ENCODE measurements at places on chromosomes 16 and 17. TPM values are rescaled to one million over a fixed set of nuclear protein-coding genes. Genes with fewer than 3 reads are reported as not detected.

DNA sequence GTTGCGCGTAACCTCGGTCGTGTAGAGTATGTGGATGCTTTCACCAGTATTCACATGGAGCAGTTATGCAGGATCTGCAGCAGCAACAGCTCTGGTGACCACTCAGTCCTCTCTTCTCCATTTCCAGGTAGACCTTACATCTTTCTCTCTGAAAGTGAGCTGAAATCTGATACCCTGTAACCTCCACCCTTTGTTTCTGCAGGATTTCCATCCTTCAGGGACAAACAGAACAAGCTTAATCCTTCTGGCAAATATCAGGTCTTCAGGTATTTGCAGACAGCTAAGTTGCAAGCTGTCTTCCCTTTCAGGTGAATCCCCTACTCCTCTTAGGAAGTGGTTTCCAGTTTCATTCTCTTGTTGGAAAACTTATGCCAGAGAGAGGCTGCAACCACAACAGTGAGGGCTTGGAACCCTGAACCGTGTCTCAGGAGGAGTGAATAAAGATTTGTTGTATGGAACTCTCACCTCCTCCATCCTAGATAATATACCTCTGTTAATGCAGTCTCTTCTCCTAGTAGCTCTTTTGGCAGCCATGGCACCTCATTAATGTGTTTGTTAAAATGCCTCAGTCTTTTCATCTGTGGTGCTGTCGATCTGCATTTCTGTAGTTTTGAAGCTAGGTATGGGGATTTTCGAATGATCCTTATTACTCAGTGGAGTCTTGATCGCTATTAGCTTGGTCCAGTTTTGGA, 172.5 kb downstream of the PRKCA start:
- no peaks in the 10 kb centered on the region for H3K36me3 ChIP-seq
- no peak overlapping the region for H3K4me3 ChIP-seq
- no peak for DNase-seq
- peaks cover 15% of the 10 kb centered on the region for H3K4me1 ChIP-seq
- H3K27me3 ChIP-seq, result no peaks in the 10 kb centered on the region

- H3K4me1 ChIP-seq, result no peaks in the 10 kb centered on the region
- no peak overlapping the region for H3K4me3 ChIP-seq
- peak; percentile 80 for DNase-seq
These were observed 682.1 kb upstream of the SOX9 start for GRCh38 chr17:71438631-71439146.

DNA sequence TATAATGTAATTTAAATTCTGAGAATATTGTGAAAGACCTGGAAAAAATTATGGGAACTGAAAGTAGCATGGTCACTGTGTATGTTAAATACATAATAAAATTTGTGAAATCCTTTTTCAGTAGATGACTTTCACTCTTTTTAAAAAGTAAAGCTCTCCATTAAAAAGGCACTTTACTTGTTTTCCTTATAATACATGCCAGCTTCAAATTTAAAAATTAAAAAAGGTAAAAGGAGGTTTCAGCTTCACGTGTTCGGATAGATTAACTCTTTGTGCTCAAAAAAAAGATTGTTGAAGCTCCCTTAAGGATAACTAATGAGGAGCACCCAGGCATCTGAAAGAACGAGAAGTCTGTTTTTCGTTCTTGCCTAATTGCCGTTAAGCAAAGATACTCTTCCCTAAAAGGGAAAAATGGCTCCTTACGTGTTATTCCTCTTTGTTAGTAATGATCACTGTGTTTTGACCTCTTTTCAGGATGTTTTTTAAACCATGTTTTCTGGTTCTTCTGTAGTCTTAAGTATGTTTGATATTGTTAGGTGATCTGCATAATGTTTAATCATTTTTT, 87.8 kb downstream of the TUBD1 start:
- peaks cover 2% of the 10 kb centered on the region for H3K36me3 ChIP-seq
- peak; percentile 61 for DNase-seq
- H3K27me3 ChIP-seq, result no peaks in the 10 kb centered on the region
- no peak overlapping the region for H3K4me3 ChIP-seq

CCL15 gene
- not detected for total RNA-seq

DNA sequence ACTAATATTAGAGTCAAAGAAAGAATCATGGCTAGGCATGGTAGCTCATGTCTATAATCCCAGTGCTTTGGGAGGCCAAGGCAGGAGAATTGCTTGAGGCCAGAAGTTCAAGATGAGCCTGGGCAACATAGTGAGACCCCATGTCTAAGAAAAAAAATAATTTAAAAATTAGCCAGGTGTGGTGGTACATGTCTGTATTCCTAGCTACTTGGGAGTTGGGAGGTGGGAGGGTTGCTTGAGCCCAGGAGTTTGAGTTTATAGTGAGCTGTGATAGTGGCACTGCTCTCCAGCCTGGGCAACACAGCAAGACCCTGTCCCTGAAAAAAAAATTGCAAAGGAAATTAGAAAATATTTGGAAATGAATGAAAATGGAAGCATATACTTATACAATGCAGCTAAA, 210.3 kb upstream of the AXIN2 start:
- no peak overlapping the region for H3K27ac ChIP-seq
- no peak overlapping the region for H3K4me3 ChIP-seq
- no peaks in the 10 kb centered on the region for H3K4me1 ChIP-seq
- H3K27me3 ChIP-seq, result no peaks in the 10 kb centered on the region
- DNase-seq, result no peak

DNA sequence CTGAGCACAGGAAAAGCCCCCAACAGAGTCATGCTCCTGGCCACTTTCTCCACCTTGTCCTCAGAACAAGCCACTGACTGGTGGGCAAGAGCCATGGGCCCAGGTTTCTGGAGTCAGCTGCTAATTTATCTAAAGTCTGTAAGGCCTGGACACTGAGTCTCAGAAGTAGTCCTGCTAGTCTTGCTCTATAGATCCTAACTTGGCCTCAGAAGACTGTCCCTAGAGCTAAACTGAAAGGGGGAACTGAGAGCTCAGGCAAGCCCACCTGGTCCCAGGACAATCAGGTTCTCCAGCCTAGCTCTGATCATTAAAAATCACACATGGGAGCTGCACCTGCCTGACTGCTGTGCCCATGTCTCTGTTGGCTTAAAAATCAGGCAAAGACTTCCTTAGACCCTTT, 485.8 kb downstream of the SLC39A11 start:
- no peaks in the 10 kb centered on the region for H3K4me1 ChIP-seq
- no peak overlapping the region for H3K27ac ChIP-seq
- H3K27me3 ChIP-seq, result no peaks in the 10 kb centered on the region
- H3K4me3 ChIP-seq, result no peak overlapping the region

MYH8 gene
- not detected for total RNA-seq

ITGAX gene
- total RNA-seq, result 0.69 TPM

- H3K4me3 ChIP-seq, result peak overlapping the region; percentile 9
- H3K27me3 ChIP-seq, result no peaks in the 10 kb centered on the region
- no peaks in the 10 kb centered on the region for H3K4me1 ChIP-seq
- DNase-seq, result peak; percentile 22
- H3K27ac ChIP-seq, result no peak overlapping the region
These were observed 186.3 kb upstream of the NLRP1 start for GRCh38 chr17:5770441-5771270.

IRF8 gene
- total RNA-seq, result 12.8 TPM

GRCh38 chr16:85910854-85911247, 11.9 kb downstream of the IRF8 start:
- H3K4me3 ChIP-seq, result no peak overlapping the region
- H3K27me3 ChIP-seq, result peaks cover 3% of the 10 kb centered on the region
- H3K4me1 ChIP-seq, result no peaks in the 10 kb centered on the region
- no peak for DNase-seq
- H3K27ac ChIP-seq, result no peak overlapping the region
- H3K36me3 ChIP-seq, result no peaks in the 10 kb centered on the region

DNA sequence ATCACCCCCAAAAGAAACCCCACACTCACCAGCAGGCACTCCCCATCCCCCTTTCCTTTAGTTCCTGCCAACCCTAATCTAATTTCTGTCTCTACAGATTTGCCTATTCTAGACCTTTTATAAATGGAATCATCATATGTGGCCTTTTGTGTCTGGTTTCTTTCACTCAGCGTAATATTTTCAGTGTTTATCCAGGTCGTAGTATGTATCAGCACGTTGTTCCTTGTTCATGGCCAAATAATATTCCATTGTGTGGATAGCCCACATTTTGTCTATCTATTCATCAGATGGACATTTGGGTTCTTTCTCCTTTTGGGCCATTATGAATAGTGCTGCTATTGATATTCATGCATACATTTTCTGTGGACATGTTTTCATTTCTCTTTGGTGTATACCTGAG, 73.6 kb downstream of the OR1D5 start:
- no peaks in the 10 kb centered on the region for H3K36me3 ChIP-seq
- DNase-seq, result no peak
- H3K27me3 ChIP-seq, result no peaks in the 10 kb centered on the region
- no peaks in the 10 kb centered on the region for H3K4me1 ChIP-seq

PERCC1 gene
- 0.18 TPM for total RNA-seq

KRT14 gene
- total RNA-seq, result not detected

DNA sequence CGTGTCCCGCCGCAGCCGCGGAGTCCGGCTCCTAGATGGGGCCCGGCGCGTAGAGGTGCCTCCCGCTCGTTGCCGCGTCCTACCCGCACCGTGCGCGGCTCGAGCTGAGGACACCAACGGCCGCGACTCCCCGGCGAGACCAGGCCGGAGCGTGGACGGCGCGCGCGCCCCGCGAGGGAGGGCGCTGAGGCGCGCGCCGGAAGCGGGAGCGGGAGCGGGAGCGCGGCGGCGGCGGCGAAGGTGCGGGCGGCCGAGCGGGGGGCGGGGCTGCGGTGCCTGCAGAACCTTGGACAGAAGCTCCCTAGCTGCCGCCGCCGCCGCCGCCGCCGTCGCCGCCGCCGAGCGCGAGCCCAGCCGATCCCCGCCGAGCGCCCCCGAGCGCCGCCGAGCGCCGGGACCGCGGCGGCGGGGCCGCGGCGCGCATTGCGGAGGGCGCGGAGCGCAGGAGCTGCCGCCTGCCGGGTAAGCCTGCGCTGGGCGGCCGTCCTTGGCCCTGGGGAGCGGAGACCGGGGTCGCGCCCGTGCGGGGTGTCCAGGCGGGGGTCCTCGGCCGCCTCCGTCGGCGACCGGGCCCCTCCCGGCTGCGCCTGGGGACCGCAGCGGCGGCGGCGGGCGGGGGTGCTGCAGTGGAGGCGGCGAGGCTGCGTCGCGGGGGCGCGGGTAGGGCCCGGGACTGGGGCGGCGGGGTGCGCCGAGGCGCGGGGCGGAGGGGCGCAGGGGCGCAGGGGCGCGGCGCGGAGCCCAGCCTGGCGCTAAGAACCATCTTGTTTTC, at the start of gene CDK5R1:
Gene CDK5R1, plus strand, starts transcription at position 293 of the 772 bp plus-strand sequence. CDS start 628 bp downstream, outside the sequence.
- H3K4me3 ChIP-seq, result peak within 1 kb of the TSS; percentile 56
- H3K27ac ChIP-seq, result no peak within 1 kb of the TSS
- H3K27me3 ChIP-seq, result no peaks in the 10 kb centered on the region

IRX3 gene
- total RNA-seq, result 207 TPM

KRTAP3-3 gene
- not detected for total RNA-seq

GRCh38 chr16:35194681-35195080, 1735.3 kb downstream of the TP53TG3F start:
- no peak for DNase-seq
- H3K27ac ChIP-seq, result no peak overlapping the region
- H3K4me3 ChIP-seq, result no peak overlapping the region
- H3K27me3 ChIP-seq, result no peaks in the 10 kb centered on the region

GRCh38 chr17:8354236-8354635, 14.6 kb downstream of the ODF4 start:
- no peaks in the 10 kb centered on the region for H3K27me3 ChIP-seq
- DNase-seq, result no peak
- no peak overlapping the region for H3K4me3 ChIP-seq
- no peak overlapping the region for H3K27ac ChIP-seq

- H3K4me3 ChIP-seq, result no peak overlapping the region
- no peak overlapping the region for H3K27ac ChIP-seq
- no peaks in the 10 kb centered on the region for H3K27me3 ChIP-seq
- no peak for DNase-seq
These were observed 16.2 kb downstream of the CLUH start for GRCh38 chr17:2695243-2695960.

MT1H gene
- total RNA-seq, result not detected

EPOP gene
- 13.9 TPM for total RNA-seq

CNTD1 gene
- 0.27 TPM for total RNA-seq

DNA sequence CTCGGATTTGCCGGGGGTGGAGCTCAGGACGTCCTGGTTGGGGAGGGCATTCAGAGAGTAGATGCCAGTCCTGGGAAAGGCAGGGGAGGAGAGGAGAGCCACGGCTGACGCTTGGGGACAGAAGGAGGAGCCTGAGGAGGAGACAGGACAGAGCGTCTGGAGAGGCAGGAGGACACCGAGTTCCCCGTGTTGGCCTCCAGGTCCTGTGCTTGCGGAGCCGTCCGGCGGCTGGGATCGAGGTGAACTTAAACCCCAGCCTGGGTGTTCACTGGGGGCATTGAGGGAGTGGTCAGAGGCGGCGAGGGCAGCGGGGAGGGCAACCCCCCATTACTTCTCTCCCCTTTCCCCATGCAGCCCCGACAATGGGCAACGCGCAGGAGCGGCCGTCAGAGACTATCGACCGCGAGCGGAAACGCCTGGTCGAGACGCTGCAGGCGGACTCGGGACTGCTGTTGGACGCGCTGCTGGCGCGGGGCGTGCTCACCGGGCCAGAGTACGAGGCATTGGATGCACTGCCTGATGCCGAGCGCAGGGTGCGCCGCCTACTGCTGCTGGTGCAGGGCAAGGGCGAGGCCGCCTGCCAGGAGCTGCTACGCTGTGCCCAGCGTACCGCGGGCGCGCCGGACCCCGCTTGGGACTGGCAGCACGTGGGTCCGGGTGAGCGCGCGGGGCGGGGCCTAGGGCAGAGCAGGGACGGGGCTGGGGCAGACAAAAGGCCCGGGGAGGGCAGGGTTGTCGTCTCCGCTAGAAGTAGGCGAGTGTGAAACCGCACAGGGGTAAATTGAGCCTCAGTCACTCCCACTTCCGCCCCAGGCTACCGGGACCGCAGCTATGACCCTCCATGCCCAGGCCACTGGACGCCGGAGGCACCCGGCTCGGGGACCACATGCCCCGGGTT, 3.7 kb downstream of the NOL3 start:
- H3K27ac ChIP-seq, result no peak overlapping the region
- no peaks in the 10 kb centered on the region for H3K36me3 ChIP-seq
- peak; percentile 87 for DNase-seq
- H3K4me1 ChIP-seq, result peaks cover 19% of the 10 kb centered on the region
- peak overlapping the region; percentile 27 for H3K4me3 ChIP-seq
- H3K27me3 ChIP-seq, result peaks cover 38% of the 10 kb centered on the region

- H3K27ac ChIP-seq, result no peak overlapping the region
- H3K27me3 ChIP-seq, result no peaks in the 10 kb centered on the region
- H3K36me3 ChIP-seq, result no peaks in the 10 kb centered on the region
- DNase-seq, result no peak
- H3K4me1 ChIP-seq, result peaks cover 44% of the 10 kb centered on the region
These were observed 4.7 kb downstream of the CDC42EP4 start for GRCh38 chr17:73307130-73307529.

- H3K4me1 ChIP-seq, result no peaks in the 10 kb centered on the region
- no peaks in the 10 kb centered on the region for H3K36me3 ChIP-seq
- no peak for DNase-seq
- no peak overlapping the region for H3K4me3 ChIP-seq
- no peaks in the 10 kb centered on the region for H3K27me3 ChIP-seq
- no peak overlapping the region for H3K27ac ChIP-seq
These were observed 6.6 kb upstream of the SUPT4H1 start for GRCh38 chr17:58358408-58359172.

GRCh38 chr17:14525551-14526455, 224.9 kb downstream of the HS3ST3B1 start:
- H3K27me3 ChIP-seq, result no peaks in the 10 kb centered on the region
- H3K4me1 ChIP-seq, result no peaks in the 10 kb centered on the region
- H3K36me3 ChIP-seq, result no peaks in the 10 kb centered on the region
- DNase-seq, result no peak

SRR gene
- total RNA-seq, result 27.7 TPM

- H3K27me3 ChIP-seq, result no peaks in the 10 kb centered on the region
- no peak overlapping the region for H3K4me3 ChIP-seq
- peaks cover 24% of the 10 kb centered on the region for H3K4me1 ChIP-seq
These were observed 17.0 kb downstream of the FAM117A start for GRCh38 chr17:49746791-49747490.

CCL8 gene
- total RNA-seq, result not detected

GRCh38 chr16:54265575-54266107, 20.9 kb downstream of the IRX3 start:
- H3K4me3 ChIP-seq, result no peak overlapping the region
- H3K4me1 ChIP-seq, result peaks cover 9% of the 10 kb centered on the region
- no peaks in the 10 kb centered on the region for H3K27me3 ChIP-seq

All from cardiac muscle cell (in vitro differentiated cells and primary cell).